ENCODE measurements at places on chromosomes 12 and 14. TPM values are rescaled to one million over a fixed set of nuclear protein-coding genes. Genes with fewer than 3 reads are reported as not detected.

GRCh38 chr12:41264281-41264680, 76.2 kb downstream of the PDZRN4 start:
- no peak for DNase-seq

DNA sequence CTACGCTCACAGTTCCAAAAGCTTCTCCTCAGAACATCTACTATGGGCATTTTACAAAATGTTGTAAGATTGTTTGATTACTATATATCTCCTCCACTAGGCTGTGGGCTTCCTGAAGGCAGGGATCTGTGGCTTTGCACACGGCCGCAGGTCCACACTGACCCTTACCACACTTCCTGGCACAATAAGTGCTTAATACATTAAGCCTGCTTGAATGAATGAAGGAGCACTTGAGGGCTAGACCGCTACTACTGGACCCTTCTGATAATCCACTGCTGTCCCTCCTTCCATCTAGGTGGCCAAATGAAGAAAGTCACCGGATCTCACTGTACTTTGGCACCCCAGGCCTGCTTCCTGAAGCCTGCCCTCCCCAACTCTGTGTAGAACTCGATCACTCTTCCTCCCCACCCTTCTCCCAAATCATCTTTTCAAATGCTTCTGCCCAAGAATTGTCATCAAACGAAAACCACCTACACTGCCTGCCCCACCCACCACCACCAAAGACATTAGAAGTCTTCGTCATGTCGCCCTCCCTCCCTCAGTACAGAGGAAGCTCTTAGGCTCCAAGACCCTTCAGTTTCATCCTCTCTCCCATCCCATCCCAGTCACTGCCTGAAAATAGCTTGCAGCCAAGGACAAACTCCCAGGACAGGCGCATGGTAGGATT, 596 bp upstream of the ZBTB39 start:
- DNase-seq: no peak

DNA sequence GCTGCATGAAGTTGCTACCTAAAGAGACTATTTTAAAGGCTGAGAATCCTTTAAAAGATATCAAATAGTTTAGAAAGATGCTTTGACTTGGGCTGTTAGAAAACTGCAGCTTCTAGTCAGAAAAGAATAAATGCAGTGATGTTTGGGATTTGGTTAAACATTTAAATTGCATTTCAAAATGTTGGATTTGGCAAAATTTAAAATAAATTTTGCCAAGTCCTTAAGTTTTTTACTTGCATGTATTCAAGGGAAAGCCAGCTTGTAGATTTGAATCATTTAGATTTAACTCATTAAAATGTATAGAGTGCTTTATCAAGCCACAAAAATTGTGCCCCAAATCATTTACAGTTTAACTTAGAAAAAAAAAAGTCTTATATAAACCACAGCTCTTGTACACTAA, 109.7 kb downstream of the ANKS1B start:
- no peak for DNase-seq

The PRH2 gene
- not detected for total RNA-seq
